NCI-H526 (cell line): ENCODE measurements at places on chromosomes 2 and 18.

DNA sequence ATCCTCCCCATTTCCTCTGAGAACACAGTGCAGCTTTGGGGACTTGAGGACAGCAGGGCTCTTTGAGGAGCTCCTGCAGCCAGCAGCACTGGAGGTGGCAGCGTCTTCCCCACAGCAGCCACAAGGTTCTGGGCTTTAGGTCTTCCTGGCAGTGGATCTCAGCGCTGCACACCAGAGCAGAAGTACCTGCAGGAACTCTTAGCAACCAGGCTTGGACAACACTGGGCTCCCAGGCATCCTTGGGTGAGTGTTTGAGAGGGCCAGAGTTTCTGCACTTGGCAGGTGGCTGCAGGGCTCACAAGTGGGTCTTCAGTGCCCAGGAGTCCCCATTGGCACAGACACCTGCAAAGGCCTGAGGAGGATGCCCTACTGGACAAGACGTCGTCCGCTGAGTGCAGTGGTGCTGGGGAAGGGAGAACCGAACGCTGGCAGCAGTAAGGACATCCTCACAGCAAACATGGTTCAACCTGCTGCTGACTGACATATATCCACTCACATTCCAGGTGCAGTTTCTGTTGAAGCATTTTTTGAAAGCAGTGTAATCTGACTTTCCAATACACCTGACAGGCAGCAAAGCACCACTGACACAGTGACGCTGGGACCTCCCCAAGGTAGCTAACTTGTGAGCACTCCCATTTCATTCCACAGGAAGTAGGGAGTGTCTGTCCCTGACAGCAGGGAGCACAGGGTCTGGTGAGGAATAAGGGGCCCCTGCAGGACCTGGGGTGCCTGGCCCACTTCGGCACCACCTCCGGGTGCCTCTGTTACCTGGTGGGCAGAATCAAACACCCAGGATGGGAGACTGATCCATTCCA lies 149.9 kb upstream of the COPS8 start:
- DNase-seq = no peak

DNA sequence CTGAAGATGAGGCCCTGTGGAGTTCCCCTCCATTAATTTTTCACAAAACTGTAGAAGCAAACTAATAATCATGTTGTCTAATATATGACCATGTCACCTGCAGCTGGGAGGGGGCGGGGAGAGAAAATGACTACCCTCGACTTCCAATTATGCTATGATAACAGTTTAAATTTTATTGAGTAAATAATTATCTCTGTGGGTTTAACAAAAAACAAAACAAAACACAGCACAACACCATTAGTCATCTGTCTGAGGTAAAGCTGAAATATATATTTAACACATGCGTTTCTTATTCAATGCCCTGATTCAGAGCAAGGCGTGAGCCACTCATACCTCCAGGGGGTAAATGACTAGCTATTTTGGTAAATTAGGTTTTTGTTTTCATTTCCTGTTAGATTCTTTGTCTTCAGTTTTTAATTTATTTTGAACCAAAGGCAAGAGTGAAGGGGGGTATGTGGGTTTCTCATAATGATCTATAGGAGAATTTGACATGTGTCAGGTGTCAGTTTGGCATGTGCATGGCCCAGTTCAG lies 77.4 kb upstream of the ZCCHC2 start:
- DNase-seq = no peak

GRCh38 chr2:74715880-74716279 lies 61.8 kb downstream of the SEMA4F start:
- DNase-seq = no peak

GRCh38 chr2:30684026-30684425 lies 123.2 kb downstream of the CAPN13 start:
- DNase-seq = no peak

- DNase-seq = peak; percentile 5
These were observed 312.4 kb upstream of the MEIS1 start for GRCh38 chr2:66122516-66122915.

GRCh38 chr2:20027705-20028434 lies 15.4 kb upstream of the MATN3 start:
- DNase-seq = no peak

DNA sequence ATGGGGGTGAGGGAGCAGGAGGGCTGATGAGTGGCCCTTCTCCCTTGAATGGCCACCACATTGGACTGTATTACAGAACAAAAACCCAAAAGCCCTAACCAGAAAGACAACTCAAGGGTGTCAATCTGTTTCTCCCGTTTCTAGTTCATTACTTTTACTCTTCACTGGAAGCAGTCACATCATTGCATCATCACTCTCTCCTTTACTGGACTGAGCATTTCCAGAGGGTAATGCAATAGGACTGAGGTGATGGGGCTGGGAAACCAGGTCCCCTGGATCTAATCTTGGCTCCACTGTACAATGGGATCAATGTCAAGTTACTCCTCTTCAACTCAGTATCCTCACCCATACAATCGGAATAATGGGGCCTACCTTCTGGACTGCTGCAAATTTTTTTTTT lies 56.1 kb downstream of the BCL2 start:
- no peak for DNase-seq

DNA sequence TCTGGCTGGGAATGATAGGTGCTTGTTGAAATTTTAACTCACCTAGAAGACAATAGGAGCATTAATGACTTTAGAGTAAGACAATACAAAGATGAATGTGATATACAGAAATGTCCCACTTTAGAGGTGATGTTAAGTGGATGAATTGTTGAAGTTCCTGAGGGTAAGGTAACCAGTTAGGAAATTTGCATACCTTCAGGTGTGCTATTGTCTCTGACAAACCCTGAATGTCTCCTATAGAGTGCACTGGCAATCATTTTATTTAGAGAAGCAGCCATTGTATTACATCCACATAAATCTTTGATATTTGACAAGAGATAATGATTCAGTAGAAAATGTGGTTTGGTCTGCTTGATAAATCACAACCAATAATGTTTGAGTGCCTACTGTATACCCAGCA lies 228.5 kb downstream of the RNF144A start:
- DNase-seq = no peak

DNA sequence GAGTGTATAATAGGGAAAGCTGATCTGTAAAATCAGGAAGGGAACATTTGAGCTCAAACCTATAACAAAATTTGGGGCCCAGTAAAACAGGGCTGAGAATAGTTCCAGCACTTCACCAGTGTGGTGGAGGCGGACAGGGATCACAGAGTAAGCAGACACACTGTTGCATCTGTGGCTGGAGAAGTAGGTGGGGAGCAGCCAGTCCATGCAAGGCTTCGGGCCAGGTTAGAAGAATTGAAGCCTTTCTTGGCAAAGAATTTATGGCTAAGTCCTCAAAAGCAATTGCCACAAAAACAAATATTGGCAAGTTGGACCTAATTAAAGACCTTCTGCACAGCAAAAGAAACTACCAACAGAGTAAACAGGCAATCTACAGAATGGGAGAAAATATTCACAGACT lies 93.8 kb upstream of the ZBTB14 start:
- DNase-seq = no peak

GRCh38 chr18:32358075-32358474 lies 112.6 kb downstream of the GAREM1 start:
- DNase-seq = no peak

- no peak for DNase-seq
These were observed 88.5 kb upstream of the RBBP8 start for GRCh38 chr18:22844628-22845027.

- no peak for DNase-seq
These were observed 6.3 kb upstream of the PARD3B start for GRCh38 chr2:204539019-204539385.

- no peak for DNase-seq
These were observed 1077.3 kb upstream of the TMEFF2 start for GRCh38 chr2:193272011-193272410.

DNA sequence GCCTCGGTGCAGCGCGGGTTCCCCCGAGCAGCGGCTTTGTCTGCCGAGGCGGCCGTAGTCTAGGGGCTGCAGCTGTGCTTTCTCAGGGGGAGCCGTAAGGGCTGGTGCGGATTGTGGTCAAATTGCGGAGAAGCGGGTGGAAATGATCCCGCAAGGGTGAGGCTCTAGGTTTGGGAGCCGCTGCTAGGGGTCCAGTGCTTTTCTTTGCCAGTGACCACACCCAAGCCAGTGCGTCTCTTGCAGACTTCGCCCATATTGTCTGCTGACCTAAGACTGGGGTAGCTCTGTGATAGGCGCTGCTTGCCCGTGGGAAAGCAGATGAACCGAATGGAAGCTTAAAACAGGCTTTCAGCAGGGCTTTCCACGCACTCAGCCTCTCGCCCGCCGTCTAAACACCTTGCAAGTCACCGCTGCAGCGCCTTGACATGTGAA lies 2.1 kb downstream of the DPYSL5 start:
- DNase-seq = no peak

DNA sequence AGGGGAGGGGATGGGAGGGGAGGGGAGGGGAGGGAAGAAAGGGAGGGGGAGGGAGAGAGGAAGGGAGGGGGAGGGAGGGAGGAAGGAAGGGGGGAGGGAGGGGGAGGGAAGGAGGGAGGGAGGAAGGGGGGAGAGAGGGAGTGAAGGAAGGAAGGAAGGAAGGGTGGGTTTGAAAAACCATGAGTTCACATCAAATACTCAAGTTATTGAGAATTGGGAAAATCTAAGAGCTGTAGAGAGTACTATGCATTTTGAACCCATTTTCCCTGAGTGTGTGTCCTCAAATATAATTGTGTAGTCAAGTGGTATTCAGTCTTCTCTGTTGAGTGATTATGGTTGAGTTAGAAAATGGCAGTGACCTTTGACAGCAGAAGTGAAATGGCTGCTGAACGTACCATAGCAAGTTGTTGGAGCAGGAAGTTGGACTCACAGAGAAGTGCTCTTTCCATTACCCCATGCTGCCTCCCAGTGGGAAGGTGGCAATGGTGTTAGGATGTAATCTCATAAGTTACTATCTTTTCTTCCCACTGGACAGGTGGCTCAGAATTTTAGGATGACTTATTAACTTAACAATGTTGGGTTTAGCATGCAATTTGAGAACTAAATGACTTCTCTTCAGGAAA lies 214.6 kb downstream of the SETBP1 start:
- peak; percentile 52 for DNase-seq
